ENCODE measurements at places on chromosomes 13 and 19.

DNA sequence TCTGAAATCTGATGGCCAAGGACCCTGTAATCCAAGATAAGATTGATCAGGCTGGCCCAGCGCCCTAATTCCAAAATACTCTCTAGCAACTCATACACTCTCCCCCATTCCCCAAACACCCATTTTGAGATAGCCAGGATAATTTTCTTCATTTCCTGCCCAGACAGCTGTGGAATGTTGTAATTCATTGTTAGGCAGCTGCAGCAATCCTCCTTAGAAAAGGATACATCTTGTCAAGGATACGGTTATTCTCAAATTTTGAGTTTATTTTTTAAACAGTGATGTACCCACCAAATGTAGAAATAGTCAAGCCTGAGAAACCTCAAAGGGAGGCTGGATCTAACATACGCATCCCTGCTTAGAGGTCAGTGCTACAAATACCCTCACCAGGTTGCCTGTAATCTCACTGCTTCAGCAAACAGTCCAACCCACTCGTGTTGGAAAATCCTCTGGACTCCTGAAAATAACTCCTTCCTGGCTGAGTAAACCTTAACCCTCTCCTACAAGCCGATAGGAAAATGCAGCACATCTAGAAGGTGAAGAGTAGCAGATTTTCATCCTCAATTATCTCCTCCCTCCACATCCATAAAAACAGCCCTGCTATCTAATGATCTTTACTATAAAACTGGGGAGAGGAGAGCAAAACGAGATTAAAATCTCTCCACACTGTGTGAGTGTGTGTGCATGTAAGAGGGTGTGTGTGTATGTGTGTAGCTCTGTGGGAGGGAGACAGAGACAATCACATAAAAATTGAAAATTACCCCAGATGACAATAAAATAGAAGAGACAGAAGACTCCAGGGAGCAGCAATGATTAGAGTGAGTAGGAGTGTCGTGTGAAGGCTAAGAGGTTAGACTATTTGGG, 683.1 kb downstream of the DIAPH3 start:
- no peak for DNase-seq

DNA sequence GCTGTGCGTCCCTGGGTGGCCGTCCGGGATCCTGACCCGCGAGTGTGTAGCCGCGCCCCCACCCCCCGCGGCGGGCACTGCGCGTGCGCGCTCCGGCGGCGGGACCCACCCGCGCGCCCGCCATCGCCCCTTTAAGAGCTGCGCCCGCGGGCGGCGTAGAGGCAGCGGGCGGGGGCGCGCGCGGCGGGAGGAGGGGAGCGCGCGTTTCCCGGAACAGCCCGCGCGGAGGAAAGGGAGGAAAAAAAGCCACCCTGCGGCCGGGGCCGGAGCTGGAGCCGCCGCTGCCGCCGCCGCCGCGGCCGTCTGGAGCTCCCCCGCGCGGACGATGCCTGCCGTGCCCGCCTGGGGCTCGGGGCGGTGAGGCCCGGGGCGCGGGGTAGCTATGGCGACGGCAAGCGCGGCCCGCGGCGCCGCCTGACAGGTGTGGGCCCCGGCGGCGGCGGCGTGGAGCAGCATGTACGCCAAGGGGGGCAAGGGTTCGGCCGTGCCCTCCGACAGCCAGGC, at the start of gene SSBP4:
Gene SSBP4, plus strand, starts transcription at position 204 of the 504 bp plus-strand sequence. Its CDS starts 251 bp downstream, at position 455.
- DNase-seq = peak; percentile 76

GRCh38 chr13:58592786-58593185, 961.2 kb downstream of the PCDH17 start:
- DNase-seq = no peak

GRCh38 chr19:1851654-1852580, 3.6 kb upstream of the REXO1 start:
- DNase-seq = no peak

DNA sequence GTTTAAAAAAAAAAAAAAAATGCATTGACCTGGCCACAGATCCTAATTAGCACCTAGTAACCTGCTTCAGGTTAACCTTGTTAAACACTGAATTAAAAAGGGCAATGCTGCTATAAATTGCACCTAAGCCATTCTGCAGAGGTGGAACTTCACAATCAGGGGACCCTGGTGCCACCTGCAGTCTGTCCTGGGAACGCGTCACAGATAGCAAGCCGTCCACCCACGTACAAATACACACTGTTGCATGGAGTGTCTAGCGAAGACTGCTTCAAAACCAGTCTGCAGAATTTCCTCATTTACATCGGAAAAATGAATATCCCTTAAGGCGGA, 169.3 kb downstream of the COL4A1 start:
- DNase-seq = peak; percentile 22

Measured in AG10803 (cell line).